ENCODE measurements at places on chromosomes 16 and 17.

GRCh38 chr17:17993366-17993765, 20.7 kb downstream of the DRC3 start:
- no peak for DNase-seq

DNA sequence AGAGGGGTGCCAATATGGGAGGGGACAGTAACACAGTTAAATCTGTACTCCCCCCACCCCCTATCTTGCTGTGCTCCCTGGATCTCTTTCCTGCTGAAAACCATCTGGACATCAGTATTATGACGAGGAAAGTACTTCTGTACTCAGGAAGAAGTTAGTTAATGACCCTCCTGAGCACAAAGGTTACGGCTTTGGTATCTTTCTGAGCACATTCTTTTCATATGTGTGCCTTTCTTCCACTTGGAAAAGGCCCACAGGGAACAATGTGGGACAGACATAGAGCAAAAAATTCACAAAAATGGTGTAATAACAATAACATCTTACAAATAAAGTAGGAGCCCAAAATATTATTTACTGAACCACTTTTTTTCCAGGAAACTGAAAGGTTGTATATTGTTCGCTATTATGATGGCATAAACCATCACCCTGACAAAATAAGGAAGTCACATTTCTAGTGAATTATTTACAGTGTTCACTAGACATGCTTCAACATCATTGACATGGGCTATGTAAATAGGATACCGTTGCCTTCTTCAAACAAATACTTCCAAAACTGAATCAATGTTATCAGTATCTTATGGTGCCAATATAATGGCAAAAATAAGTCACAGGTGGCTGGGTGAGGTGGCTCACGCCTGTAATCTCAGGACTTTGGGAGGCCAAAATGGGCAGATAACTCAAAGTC, 5.5 kb downstream of the WIPI1 start:
- no peak for DNase-seq

- DNase-seq: no peak
Observed at GRCh38 chr16:67164599-67165061, at the start of gene HSF4. TSS of gene HSF4 (plus strand) at chr16:67164745. CDS start at chr16:67164812, 67 bp downstream.

- no peak for DNase-seq
Observed at GRCh38 chr17:9872852-9873251, 32.2 kb downstream of the RCVRN start.

GRCh38 chr16:86823888-86824671, 245.7 kb downstream of the FOXL1 start:
- DNase-seq: no peak

GRCh38 chr16:66399930-66400329, 27.2 kb upstream of the BEAN1 start:
- no peak for DNase-seq

DNA sequence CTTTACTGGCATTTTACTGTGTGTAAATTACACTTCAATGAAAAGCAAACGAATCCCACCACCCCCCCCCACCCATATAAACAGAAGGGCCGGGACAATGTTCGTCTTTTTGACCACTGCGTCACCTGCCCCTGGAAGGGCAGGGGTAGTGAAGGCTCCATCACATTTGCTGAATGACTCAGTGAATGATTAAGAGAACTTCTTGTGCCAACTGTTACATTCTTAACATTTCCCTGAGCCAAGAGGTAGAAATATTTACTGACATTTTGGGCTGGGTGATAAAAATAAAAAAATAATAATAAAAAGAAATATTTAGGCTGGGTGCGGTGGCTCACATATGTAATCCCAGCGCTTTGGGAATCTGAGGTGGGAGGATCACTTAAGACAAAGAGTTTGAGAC, 24.1 kb downstream of the C16orf96 start:
- DNase-seq: no peak

GRCh38 chr17:32298721-32299579, 33.3 kb downstream of the RHBDL3 start:
- no peak for DNase-seq

- DNase-seq: no peak
Observed at GRCh38 chr17:57577751-57578607, 167.1 kb downstream of the CCDC182 start.

GRCh38 chr17:67265436-67266019, 20.5 kb upstream of the HELZ start:
- DNase-seq: no peak

- peak; percentile 91 for DNase-seq
Observed at GRCh38 chr16:2603165-2604015, 65.6 kb downstream of the PDPK1 start.

- no peak for DNase-seq
Observed at GRCh38 chr16:52393448-52393847, 153.5 kb downstream of the TOX3 start.

DNA sequence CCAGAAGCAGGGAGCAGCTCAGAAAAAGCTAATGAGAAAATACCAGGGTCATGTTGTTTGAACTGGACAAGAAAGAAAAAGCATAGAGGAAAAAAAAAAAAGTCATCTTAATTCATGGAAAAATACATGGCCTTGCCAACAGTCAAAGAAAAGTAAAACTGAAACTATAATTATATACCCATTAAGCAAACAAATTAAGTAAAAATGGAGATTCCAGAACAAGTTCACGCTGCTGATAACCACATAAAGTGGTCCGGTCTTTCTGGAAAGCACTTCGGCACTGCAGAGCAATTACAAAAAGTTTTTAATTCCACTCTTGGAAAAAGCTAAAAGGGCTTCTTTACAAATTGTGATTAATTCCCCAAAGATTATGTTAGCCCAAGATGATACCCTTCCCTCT, 12.4 kb upstream of the P2RX5 start:
- no peak for DNase-seq

DNA sequence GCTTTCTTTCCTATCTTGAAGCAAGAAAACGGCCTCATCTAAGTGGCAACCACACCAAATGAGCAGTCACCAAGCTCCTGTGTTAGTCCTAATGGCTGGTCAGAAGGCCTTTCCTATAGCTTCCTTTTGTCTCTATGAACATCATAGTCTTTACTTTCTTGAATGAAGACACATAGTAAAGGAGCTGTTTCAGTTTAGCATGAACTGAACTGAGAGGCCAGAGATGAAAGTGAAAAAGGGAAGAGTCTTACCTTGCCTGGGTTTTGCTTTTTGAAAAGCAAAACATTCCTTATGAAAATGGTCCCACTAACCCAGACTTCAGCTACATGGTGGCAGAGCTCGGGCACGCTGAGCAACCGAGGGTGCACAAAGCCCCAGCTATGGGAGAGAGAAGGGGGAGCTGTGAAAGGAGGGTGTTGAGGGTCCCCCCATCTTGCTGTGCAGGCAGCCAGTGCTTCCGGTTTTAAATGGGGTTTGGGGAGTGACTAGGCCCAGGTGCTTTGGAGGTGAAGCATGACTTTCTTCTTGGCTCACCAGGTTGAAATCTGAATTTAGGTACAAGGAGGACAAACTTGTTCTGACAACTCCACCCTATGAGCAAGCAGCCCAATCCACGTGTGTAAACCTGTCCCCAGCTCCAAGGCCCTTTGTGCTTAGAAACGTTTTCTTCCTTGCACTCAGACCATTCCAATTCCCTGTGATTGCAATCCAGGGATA, 9.1 kb upstream of the PSMC3IP start:
- DNase-seq: no peak

GRCh38 chr17:74827800-74828199, 31.9 kb downstream of the GRIN2C start:
- no peak for DNase-seq

DNA sequence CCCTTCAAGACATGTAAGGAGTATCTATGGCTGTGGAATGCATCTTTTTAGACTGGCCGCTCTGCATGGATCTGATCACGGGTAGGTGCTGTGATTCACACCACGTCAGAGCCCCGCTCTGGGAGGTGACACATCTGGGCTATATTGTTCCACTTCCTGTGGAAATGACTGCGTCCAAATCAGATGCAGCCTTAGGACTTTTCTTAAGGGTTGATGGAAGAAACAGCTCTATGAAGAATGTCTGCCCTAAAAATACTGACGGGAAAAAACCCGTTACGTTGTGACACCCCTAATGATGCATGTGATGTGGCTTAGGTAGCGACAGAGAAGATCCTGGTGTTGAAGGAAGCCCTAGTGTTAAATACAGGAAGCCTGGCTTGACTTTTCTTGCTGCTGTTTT, 12.2 kb downstream of the BANP start:
- DNase-seq: peak; percentile 84
